LNCaP clone FGC (cell line): ENCODE measurements at places on chromosomes 13 and 19.

GRCh38 chr13:99528547-99528946 is 27.3 kb downstream of the TM9SF2 start:
- DNase-seq = no peak

DNA sequence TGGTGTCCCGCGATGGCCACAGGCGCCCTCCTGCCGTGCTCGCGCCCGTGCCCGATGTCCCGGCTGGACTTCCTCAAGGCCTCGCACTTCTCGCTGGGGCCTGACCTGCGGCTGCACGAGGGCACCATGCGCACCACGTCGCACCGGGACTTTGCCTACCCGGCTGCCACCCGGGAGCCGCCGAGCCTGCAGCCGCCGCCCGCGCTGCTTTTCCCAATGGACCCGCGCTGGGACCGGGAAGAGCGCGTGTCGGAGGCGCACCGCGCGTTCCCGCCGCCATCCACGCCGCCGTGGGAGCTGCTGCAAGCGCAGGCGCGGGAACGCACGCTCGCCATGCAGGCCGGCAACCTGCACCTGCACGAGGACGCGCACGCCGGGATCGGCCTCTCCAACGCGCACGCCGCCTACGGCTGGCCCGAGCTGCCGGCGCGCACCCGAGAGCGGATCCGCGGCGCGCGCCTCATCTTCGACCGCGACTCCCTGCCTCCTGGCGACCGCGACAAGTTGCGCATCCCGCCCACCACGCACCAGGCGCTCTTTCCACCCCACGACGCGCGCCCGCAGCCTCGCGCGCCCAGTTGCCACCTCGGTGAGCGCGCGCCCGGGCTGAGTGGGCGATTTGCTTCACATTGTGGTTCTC is 12.1 kb upstream of the PEX11G start:
- peak; percentile 83 for DNase-seq

DNA sequence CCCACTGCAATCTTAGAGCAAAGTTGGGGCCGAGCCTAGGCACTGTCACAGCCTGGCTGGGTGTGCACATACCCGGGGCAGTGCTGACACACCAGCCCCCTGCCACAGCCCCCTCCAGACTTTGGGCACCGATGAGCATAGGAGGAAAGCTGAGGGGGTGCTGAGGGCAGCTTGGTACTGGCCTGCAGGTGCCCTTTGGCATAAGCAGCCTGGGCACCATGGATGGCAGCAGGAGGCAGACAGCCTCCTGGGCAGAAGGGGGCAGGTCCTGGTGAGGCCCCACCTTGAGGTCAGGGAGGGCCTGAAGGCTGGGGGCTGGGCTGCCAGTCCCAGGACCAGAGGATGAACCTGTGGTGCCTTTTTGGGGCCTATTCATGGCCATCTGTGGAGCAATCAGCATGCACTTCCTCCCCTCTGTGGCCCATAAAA is 8.2 kb downstream of the IGFL4 start:
- no peak for DNase-seq

GRCh38 chr13:91351980-91352379 is 4.5 kb downstream of the MIR17HG start:
- DNase-seq = no peak

GRCh38 chr13:35888981-35889380 is 242.2 kb downstream of the DCLK1 start:
- no peak for DNase-seq

DNA sequence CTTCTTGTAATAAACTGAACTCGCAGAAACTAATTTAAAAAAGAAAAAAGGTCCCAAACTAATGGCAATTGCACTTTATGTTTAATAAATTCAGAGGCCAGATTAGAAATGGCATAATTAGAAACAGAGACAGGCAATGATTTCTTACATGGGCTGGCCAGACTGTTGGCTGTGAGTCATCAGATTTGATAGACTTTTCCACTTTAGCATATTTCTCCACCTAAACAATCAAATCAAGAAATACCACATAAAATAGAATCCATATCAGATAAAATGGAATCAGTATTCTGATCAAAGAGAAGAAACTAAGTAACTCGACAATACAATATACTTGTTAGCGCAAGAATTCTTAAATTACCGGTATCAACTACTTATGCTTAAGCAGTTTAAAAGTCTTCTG is 29.0 kb downstream of the EXOSC8 start:
- no peak for DNase-seq

GRCh38 chr19:37969695-37970094 is 62.7 kb downstream of the SIPA1L3 start:
- DNase-seq = peak; percentile 96

- DNase-seq = no peak
Observed at GRCh38 chr13:24910502-24911132, 146.6 kb downstream of the RNF17 start.

DNA sequence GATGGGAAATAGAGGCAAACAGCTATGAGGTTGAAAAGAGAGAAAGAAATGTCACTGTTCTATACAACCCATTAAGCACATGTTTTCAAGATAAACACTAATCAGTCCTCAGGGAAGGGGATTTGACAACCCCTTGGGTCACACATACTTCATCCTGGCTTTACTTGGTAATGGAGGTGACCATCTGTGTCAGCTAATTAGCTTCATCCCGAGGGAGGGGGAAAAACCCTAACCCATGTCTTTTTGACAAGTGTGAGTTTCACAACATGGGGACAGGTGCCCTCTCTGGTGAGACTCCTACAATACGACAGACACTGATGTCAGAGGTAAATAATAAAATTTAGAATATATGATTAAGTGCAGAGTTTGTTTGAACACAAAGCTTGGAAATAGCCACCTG is 43.1 kb downstream of the ZNF611 start:
- DNase-seq = no peak

DNA sequence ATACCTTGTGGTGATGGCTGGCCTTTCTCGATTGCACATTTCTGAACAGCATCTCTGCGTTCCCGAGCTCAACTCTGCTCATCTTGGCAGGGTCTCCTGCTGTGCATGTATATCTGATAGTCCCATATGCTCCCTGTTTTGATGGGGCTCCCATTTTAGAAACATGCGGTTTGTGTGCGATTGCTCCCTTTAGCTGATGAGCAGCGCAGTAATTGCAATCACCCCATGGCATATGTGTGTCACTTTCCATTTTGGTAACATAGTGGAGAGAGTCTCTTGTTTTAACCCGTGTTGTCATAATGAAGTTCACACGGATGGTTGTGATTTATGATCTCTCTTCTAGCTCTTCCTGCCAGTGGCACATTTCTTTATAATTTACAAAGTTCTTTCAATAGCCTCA is 144.7 kb downstream of the MTUS2 start:
- no peak for DNase-seq
